Activated CD4-positive, CD25-positive, alpha-beta regulatory T cell treated with anti-CD3 and anti-CD28 coated beads, Interleukin-2, amount 50 U/mL, for 24 hours (primary cell): ENCODE measurements at places on chromosomes 3 and 15.

DNA sequence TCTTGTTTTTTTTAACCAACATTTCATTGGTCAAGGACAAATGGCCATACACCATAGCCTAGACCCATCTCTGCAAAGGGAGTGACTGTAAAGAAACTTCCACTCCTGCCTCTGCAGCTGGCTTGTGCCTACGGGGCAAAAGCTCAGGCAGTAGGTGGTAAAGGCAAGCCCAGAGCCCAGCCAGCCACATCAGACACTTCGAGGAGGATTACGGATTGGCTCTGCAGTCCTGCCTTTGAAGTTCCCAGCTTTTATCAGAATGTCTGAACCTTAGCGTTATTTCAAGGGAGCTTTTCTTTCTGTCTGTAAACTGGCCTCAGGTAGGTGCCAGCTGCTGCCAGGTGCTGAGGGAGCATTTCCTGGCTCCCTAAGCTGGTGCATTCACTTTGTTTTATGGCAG, 15.6 kb downstream of the ZNF710 start:
- no peak for ATAC-seq

- ATAC-seq = no peak
Observed at GRCh38 chr15:39188930-39189329, 391.9 kb upstream of the THBS1 start.

- no peak for ATAC-seq
Observed at GRCh38 chr3:126649556-126650092, 5.3 kb downstream of the TXNRD3 start.

GRCh38 chr15:62858343-62858742, 184.2 kb upstream of the TPM1 start:
- ATAC-seq = no peak

- ATAC-seq = no peak
Observed at GRCh38 chr3:178907081-178907480, 164.5 kb downstream of the ZMAT3 start.

- peak; percentile 70 for ATAC-seq
Observed at GRCh38 chr3:149726716-149727407, 25.4 kb downstream of the COMMD2 start.

GRCh38 chr15:44308889-44309288, 20.4 kb downstream of the GOLM2 start:
- peak; percentile 54 for ATAC-seq

GRCh38 chr3:71584394-71585011, 975 bp upstream of the FOXP1 start:
- peak; percentile 6 for ATAC-seq

GRCh38 chr3:19711160-19711782, 222.7 kb downstream of the EFHB start:
- ATAC-seq = no peak

DNA sequence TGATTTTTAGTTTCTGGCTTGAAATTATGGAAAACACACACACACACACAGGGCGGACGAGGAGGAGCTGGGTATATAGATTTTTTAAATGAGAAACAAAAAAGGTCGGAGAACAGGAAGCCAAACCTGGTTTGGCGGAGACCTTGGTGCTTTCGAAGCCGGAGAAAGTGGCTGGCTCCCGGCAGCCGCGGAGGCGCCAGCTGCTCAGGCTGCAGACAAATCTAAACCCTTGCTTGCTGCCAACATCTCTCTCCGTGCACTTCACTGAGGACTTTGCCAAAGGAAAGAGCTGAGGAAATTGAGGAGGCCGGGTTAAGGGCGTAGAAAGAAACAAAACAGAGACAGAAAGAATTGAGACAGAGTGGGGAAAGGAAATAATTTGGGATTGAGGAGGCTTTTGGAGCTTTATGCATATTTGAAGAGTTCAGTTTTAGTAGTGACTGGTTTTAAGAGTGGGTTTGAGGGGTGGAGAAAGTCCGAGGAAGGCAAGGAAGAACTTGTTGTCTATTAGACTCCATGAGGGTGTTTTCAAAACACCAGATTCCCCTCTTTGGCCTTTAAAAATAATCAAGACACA, 2.2 kb downstream of the ZIC1 start:
- ATAC-seq = no peak

DNA sequence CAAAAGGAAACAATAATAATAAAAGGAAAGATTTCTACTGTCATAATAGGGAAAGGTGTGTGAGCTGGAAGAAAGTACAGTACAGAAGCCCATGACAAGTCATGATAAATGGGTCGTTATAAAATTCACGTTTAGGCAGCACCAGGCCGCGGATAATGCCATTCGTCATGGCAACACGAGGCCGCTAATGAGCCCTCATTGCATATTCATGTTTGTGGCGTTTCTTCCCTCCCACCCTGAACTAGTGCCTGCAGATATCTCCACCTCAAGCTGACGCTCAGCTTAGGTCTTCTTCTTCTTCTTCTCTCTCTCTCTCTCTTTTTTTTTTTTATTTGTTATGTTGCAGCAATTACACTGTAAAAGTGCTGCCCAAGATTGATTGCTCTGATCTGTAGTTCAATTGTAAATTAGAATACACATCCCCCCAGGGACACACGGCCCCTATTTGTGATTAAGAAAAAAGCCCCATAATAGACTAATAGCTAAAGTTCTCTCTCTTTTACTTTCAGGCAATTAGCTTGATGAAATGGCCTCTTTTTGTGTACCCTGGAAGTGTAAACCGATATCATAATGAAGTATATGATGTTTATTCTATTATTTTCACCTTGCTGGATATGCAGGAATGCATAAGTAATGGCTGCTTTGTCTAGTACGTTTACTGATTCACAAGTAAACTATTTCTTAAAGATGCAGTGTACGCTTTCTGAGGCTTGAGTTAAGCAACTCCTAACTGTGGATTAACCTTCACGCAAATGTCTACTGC, 61.9 kb upstream of the NR2F2 start:
- ATAC-seq = no peak

GRCh38 chr3:10310578-10310977, 10.3 kb downstream of the SEC13 start:
- no peak for ATAC-seq

GRCh38 chr15:39887832-39888231, 32.2 kb downstream of the GPR176 start:
- no peak for ATAC-seq

DNA sequence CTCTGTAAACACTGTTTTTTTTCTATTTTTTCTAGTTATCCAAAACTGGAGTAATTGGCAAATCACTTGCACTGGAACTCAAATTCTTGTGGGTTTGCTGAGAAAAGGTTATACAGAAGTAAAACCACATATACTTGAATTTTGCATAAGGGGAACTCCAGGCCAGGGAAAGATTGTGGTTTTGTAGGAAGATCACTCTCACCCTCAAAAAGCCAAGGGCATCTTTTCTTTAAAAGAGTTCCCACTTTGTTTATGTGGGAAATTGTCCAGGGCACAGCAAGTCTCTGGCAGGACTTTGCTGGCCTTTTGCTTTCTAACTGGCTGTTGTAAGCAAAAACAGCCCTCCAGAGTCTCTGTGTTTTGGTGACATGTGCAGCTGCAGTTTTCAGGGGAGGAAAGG, 340.3 kb upstream of the RBMS3 start:
- peak; percentile 43 for ATAC-seq

DNA sequence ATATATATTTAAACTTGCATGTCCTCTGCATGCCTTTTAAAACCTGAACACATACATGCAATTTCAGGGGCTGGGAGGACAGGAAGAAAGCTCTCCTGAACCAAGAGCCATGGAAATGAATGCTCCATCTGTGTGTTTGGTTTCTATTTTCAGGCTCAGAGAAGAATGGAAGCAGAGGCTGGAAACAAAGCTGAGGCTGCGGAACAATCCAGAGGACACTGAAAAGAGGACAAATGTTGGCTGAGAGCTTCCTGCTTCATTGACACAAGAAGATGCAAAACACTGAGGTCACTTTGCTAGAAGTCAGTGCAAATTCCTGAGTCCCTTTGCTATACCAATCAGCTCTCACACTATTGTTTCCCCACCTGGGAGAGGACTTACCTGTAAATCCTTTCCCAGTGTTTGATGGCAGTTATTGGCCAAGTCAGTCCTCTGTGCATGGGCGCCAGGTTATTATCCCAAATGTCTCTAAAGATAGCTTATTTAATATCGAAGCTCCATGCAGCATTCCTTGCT, 12.7 kb downstream of the FAM240A start:
- ATAC-seq = no peak

DNA sequence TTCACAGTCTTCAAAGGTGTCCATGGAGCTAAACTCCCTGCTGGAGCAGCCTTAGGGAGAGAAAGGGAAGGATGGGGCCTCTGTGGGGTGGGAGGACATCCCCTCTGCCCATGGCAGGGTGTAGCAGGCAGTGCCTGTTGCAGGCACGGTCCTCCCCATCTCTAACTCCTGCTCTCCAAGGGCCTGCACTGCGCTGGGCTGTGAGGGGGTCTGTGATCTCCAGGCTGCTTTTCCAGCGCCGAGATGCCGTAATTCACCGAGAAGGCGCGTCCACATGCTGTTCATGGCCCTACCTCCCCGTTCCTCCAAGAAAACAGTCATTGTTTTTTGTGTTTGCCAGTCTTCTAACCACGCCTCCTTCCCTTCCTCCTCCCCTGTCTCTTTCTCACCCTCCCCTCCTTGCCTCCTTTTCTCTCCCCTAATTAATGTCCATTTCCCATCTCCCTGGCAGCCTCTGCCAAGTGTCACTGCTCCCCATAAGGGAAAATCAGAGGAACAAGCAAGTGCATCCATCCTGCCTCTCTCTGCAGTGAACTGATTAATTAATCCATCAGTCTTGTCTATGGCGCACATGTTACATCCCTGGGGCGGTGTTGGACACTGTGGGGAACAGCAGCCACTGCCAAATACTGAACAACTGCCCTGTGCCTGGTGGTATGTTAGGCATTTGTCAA, 17.7 kb upstream of the LAMP3 start:
- no peak for ATAC-seq
